ENCODE measurements at places on chromosomes 2 and 18. TPM values are rescaled to one million over a fixed set of nuclear protein-coding genes. Genes with fewer than 3 reads are reported as not detected.

- no peak for DNase-seq
Measured at GRCh38 chr2:168722592-168722991, 79.8 kb upstream of the NOSTRIN start.

- no peak for DNase-seq
Measured at GRCh38 chr18:47888156-47888555, 42.3 kb downstream of the SMAD2 start.

Gene CROCC2
- 0.33 TPM for total RNA-seq

GRCh38 chr2:158619496-158619895 is 162.7 kb downstream of the PKP4 start:
- no peak for DNase-seq

Gene SERPINB3
- total RNA-seq, result not detected

Gene GLB1L
- 13.9 TPM for total RNA-seq

- DNase-seq, result peak; percentile 82
Measured at GRCh38 chr2:9813312-9814128, 29.8 kb upstream of the TAF1B start.

GRCh38 chr2:167827352-167828097 is 419.9 kb downstream of the STK39 start:
- no peak for DNase-seq

- DNase-seq, result no peak
Measured at GRCh38 chr18:61702007-61702406, 190.8 kb downstream of the RNF152 start.

- peak; percentile 21 for DNase-seq
Measured at GRCh38 chr18:12005538-12006487, 24.5 kb downstream of the IMPA2 start.

Gene DHRS9
- 0.33 TPM for total RNA-seq

Gene GALNT14
- total RNA-seq, result 1.1 TPM

Gene ATP6V1B1
- total RNA-seq, result 5.2 TPM

DNA sequence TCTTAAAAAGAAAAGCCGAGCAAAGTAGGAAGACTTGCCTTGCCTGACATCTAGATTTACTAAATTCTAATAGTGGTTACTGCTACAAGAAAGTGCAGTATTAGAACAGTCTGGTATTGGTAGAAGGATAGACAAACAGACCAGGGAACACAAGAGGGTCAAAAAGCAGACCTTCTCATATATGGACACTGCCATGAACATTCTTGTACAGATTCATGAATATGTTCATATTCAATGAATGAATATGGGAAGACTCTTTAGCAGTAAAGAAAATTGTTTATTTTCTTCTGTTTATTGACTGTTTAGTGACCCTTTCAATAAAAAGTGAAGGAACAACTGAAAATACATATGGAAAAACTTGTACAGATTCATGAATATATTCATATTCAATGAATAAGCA is 37.6 kb downstream of the DTNB start:
- DNase-seq, result no peak

Gene MAL
- total RNA-seq, result 1.5 TPM

GRCh38 chr2:69298261-69298660 is 88.8 kb downstream of the GFPT1 start:
- no peak for DNase-seq

DNA sequence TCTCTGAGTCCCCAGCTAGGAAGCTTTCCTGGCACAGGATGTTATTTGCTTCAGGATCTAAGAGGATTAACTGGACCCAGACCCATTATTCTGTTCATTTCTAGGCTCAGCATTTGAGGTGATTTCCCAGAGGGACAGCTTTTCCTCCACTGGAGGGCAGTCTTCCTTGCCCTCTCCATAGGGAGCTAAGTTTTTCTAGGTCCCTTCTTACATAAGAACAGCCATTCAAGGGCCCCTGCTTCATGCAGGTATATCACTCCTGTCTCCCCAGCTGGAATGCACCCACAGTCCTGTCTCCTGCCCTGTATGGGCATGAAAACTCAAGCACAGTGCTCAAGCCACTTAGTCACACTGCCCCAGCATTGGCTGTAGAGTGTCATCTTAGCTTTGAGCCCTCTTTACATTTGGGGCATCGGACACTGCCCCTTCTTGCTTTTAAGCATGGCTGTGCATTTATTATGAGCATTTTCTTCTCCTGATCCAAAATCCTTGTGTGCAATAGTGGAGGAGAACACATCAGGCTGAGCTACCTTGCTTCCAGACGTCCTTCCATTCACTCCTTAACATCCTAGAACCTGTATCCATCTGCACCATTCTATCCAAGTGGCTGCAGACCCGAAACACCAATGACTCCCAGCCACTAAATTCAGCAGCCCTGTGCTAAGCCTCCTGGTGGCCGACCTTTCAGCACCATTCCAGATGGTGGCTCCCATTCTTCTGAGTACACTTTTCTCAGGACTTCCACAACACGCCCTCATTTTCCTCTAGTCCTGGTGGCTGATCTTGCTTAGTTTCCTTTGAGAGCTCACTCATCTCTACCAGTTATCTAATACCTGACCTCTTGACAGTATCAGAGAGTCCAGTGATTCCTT is 80.0 kb downstream of the COPS8 start:
- DNase-seq, result no peak

Gene PNKD
- 43.8 TPM for total RNA-seq

DNA sequence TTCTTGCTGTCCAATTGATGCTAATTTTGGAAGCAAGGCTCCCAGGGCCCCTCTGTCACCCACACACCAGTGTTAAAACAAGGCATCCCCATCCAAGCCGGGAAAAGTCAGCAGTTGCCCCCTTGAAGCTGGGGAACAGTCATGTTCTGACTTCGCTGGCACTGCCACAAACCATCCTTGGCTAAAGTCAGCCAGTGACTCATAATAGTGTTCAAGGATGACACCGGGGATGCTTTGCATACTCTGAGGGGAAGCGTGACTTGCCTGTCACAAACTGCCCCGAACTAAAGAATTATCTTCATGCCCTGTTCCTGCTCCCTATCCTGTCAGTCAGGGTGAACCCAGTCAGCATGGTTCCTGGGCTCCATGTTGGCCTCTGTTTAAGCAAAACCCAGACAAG is 37.0 kb downstream of the TGFA start:
- no peak for DNase-seq

- no peak for DNase-seq
Measured at GRCh38 chr18:32284284-32284683, 94.4 kb downstream of the MEP1B start.

DNA sequence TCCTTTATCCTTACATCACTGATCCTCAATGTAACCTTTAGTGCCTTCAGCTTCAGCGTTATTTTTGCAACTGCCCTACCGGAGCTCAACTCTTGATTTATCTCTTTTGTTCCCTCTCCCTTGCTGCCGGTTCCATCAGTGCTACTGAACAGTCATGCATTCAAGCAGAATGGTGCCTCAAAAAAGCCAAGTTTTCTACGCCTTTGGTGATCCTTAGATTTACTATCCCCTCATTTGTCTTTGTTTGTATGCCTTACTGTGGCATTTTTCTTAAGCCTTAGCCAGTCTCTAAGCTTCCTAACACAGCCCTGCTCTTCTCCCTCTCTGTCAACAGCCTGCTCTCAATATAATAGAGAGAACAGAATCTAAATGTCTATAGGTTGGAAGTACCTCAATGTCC is 847.7 kb downstream of the CPS1 start:
- no peak for DNase-seq

DNA sequence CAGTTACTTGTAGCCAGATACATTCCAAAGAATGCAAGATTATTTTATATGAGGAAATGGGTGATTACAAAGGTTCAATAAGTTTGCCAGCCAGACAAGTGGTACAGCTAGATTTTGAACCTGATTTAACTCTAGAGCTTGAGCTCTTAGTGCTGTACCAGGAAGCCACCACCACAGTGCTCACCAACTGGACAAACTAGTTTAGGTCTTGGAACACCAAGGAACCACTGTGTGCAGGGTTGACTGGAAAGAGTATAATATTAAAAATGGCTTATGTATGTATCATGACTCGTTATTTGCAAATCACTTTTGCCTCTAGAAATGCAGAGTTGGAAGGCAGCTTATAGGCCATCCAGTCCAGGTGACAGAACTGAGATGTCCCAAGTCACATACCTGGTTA is 177.2 kb downstream of the TXNL1 start:
- no peak for DNase-seq

GRCh38 chr2:182866095-182866460 is 359 bp downstream of the FRZB start:
- peak; percentile 13 for DNase-seq

DNA sequence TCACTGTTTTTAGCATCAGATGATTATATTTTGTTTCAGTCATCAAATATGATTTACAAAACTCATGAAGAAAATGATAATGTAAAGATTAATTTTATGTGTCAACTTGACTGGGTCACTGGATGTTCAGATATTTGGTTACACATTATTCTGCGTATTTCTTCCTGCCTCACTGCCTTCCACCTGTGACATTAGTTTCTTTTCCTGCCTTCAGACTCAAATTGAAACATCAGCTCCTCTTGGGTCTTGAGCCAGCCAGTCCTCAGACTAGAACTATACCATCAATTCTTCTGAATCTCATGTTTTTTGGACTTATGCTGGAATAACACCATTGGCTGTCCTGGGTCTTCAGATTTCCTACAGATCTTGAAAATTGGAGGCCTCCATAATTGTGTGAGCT is 96.7 kb downstream of the ZNF385B start:
- DNase-seq, result no peak

DNA sequence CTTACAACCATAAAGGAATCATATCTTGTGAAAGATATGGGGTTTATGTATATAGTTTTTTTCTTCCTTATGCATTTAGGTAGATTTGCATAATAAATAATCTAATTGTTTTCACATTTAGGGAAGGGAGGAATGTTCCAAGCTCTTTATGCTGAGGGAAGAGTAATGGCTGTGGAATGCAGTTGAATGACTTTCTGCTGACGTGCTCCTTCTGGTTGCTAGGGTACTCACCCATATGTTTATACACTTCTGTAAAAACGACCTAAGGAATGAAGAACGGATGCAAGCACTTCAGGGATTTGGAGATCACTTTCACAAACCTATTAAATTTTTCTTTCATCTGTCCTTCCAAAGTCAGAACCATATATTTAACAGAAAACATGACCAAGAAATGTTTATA is 29.2 kb upstream of the PPP4R1 start:
- DNase-seq, result no peak

Gene HNMT
- 76.5 TPM for total RNA-seq

Gene IL1R2
- 0.91 TPM for total RNA-seq
